ENCODE measurements at places on chromosomes 7 and 10. TPM values are rescaled to one million over a fixed set of nuclear protein-coding genes. Genes with fewer than 3 reads are reported as not detected.

NPFFR1 gene
- total RNA-seq: not detected

FKBP6 gene
- total RNA-seq: not detected

CYP26C1 gene
- not detected for total RNA-seq

INMT gene
- not detected for total RNA-seq

ACSM6 gene
- not detected for total RNA-seq

ANXA8L1 gene
- total RNA-seq: 127 TPM

NEUROD6 gene
- not detected for total RNA-seq

ASB10 gene
- total RNA-seq: not detected

FOXI2 gene
- not detected for total RNA-seq

GLI3 gene
- total RNA-seq: 0.20 TPM

NKX2-3 gene
- total RNA-seq: not detected

ATOH7 gene
- total RNA-seq: 0.10 TPM

LRIT1 gene
- not detected for total RNA-seq

PDZD7 gene
- 0.67 TPM for total RNA-seq

PHYHIPL gene
- 0.16 TPM for total RNA-seq

RTKN2 gene
- 0.89 TPM for total RNA-seq

All from A549 treated with Hydrocortisone at 1 μM for 4 hours (cell line).